ENCODE measurements at places on chromosomes 1 and 21.

GRCh38 chr1:3060601-3061551 is 8.1 kb upstream of the PRDM16 start:
- no peak for DNase-seq

DNA sequence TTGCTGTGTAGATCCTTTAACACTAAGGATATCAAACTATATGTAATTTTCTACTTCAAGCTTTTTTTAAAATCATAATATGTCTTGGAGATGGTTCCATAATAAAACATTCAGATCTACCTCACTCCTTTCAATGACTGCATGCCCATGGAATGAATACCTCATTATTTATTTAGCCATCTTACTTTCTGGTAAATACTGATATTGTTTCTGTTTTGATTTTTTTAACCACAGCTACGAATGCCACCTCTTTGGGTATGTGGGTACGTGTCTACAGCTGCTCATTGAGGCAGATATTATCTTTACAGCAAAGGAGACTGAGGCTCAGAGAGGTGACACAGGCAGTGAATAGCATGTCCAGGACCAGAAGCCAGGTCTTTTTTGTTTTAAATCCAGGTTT is 215.7 kb downstream of the ST6GALNAC3 start:
- DNase-seq, result no peak

DNA sequence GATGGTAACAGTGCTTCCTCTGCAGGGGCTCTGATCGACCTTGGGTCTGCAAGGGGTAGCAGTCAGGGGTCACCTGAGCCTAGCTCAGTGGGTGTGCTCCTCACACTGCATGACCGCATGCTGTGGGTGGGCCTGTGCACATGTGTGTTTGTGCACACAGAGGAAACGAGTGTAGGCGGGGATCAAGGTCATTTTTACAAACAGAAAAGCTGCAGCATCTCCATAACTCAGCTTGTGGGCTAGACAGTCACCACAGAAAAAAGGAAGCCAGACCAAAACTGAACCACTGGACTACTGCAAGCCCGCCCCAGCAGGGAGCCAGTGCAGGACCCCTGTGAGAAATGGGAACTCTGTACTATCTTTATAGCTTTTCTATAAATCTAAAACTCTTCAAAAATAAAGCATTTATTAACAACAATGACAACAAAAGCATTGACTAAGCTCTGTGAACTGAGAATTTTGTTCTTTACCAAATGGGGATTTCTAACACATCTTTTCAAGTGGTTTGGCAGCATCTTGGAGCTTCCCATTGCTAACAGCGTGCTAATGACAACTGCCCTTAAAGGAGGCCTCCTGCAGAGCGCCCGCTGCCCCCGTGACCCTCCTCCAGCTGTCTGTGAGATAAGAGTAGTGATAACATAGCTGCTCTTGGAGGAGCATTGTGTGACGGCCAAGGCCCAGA is 19.9 kb upstream of the NEK2 start:
- no peak for DNase-seq

GRCh38 chr21:44579833-44580144 is 615 bp downstream of the KRTAP10-5 start:
- DNase-seq, result no peak

DNA sequence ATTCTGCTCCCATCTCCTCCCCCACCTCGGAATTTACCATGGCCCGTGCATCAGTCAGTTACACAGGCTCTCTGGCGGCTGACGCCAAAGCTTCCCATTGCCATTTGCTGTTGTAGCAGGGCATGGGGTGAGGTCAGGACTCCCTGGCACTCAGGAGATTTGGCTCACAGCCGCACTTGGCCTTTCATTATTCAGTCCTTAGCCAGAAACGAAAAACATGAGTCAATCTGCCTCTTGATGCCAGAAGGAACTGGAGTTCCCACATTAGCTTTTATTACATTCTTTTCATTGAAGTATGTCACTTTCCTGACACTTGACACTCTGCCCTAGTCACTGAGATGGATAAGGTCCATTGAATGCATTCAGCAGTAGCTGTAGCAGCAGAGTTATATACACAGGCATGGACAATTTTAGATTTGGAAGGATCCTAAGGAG is 260.6 kb downstream of the CACNA1E start:
- no peak for DNase-seq

DNA sequence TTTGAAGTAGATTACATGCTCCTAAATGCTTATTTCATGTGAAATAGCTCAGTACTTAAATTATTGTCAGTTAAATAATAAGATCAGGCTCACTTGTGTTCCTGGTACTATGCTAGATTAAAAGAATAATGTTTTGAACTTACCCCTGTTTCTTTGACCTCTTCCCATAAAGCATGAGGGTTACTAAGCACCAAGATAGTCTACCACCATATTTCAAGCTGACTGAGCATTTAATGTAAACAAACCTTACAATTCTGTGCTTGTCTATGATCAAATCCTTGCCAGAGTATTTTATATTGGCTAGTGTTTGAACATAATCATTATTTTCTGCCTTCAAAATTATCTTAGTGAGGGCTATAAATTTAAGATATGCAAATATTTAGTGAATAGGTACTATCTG is 98.1 kb downstream of the LHX9 start:
- no peak for DNase-seq

GRCh38 chr21:21631961-21632360 is 633.8 kb downstream of the NCAM2 start:
- no peak for DNase-seq

GRCh38 chr1:97553971-97554370 is 366.9 kb downstream of the DPYD start:
- no peak for DNase-seq

GRCh38 chr1:113732802-113733201 is 26.5 kb downstream of the PHTF1 start:
- DNase-seq, result no peak

DNA sequence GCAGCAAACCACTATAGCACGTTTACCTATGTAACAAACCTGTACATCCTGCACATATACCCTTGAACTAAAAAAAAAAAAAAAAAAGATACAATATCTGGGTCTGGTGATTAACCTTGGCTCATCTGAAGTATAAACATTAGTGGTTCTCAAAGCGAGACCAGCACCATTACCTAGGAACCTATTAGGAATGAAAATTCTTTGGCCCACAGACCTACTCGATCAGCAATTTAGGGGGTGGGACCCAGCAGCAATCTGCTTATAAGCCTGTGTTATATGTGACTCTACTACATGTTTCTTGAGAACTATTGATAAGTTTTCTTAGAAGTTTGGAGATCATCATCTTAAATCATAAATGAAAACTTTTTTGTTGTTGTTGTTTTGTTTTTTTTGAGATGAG is 9.7 kb upstream of the SPATA1 start:
- DNase-seq, result no peak

- no peak for DNase-seq
These were observed 35.1 kb downstream of the SLC44A3 start for GRCh38 chr1:94855307-94855700.

- DNase-seq, result no peak
These were observed 257.2 kb downstream of the LRRC7 start for GRCh38 chr1:69824932-69825331.

GRCh38 chr21:29237110-29238052 is 61.3 kb upstream of the BACH1 start:
- DNase-seq, result no peak

GRCh38 chr1:5651964-5652821 is 340.0 kb downstream of the NPHP4 start:
- no peak for DNase-seq

DNA sequence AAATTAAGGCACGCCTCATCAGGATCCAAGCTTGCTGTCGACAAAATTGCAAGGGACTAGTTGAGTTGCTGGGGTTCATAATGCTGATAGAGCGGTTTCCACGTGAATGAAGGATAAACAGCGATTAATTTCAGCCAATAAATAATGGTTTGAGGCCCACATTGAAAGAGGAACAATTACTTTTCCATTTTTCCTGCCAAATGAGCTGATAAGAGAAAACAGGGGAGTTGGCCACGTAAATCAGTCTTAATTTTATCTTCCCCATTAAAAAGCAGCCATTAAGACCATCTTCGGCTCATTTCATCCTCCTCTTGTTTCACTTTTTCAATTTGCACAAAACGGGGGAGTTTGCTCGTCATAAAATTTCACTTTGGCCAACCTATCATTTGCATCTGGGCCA is 235.5 kb upstream of the RRP15 start:
- no peak for DNase-seq

- no peak for DNase-seq
These were observed 29.2 kb downstream of the SESN2 start for GRCh38 chr1:28288487-28288886.

DNA sequence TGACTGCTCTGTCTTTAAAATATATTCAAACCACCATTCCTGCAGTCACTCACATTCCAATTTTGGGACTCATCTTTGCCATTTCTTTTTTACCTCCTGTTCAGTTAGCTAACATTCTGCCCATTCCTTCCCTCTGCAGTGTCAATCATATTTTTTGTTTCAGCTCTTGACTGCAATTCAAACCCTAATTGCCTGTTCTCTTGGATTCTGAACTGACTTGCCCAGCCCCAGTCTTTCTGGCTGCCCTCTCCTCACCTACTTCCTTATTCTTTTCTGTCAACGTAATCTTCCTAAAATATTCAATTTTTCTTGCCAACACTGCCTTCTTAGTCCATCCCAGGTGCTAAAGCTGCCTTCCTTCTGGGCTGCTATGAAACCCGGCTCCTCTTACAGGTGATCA is 6.1 kb downstream of the PRDM2 start:
- DNase-seq, result no peak

All from activated T-cell treated with anti-CD3 and anti-CD28 coated beads, Interleukin-2, amount 50 U/mL, for 4 hours (primary cell).